Activated T-helper 1 cell treated with anti-CD3 and anti-CD28 coated beads, Interleukin-2, amount 50 U/mL, for 16 hours (primary cell): ENCODE measurements at places on chromosomes 4 and X.

GRCh38 chr4:184784628-184785257 lies 41.0 kb downstream of the ACSL1 start:
- no peak for DNase-seq

DNA sequence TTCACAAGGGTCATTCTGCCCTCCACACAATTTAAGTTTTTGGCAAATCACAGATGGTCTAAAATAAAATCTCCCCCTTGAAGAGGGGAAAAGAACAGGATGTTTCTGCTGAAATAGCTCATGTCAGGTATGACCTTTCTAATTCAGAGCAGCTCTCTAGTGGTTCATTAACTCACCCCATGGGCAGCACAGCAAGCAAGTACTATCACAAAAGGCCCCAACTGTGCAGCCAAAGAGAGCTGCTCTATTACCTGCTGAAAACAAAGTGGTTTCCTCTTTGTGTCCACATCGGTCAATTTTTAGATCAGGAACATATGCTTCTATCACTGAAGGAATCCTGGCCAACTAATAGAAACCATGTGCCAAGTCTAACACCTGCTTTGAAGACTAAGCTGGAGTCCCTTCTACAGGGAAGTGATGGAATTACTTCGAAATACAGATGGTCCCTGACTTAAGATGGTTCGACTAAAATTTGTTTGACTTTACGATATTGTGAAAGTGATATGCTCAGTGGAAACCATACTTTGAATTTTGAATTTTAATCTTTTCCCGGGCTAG lies 164.3 kb downstream of the ENOX2 start:
- no peak for DNase-seq

- DNase-seq = no peak
Measured at GRCh38 chr4:138540056-138540800, 298.1 kb upstream of the SLC7A11 start.

DNA sequence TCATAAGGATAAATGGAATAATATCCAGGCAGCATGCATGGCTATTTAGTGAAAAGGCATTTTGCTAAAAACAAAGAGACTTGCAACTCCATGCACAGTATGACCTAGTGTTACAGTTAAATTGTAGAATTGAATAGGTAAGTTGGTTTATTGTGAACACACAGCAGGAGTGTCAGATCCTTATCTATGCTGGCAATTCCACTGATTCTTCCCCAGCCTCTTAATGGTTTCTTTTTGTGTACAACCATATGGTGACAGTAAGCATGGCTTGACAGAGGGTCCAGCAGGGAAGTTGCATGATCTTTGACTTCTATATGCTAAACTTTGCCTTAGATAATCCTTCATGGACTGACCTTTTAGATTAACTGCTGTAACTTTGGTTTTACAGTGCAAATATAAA lies 936.6 kb upstream of the EPHA5 start:
- DNase-seq = no peak

DNA sequence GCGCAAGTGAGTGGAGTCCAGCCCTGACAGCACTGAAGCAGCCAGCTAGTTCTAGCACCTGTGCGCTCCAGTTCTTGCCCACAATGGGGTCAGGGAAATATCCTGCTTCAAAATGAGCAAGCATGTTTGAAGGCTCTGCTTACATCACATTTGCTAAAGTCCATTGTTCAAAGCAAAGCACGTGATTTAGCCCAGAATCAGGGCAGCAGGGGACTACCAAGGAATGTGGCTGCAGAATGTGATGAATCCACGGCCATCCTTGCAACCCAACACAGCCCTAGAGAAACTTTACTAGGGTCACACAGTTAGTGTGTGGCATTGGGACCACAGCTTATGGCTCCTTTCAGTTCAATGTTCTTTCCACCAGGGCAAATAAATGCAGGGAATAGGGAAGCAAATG lies 47.3 kb upstream of the SMIM31 start:
- DNase-seq = no peak
